Activated naive CD4-positive, alpha-beta T cell (primary cell): ENCODE measurements at places on chromosomes 7 and 10.
A peak's percentile ranks its signal among the peaks of the same experiment; 100 is the strongest.

DNA sequence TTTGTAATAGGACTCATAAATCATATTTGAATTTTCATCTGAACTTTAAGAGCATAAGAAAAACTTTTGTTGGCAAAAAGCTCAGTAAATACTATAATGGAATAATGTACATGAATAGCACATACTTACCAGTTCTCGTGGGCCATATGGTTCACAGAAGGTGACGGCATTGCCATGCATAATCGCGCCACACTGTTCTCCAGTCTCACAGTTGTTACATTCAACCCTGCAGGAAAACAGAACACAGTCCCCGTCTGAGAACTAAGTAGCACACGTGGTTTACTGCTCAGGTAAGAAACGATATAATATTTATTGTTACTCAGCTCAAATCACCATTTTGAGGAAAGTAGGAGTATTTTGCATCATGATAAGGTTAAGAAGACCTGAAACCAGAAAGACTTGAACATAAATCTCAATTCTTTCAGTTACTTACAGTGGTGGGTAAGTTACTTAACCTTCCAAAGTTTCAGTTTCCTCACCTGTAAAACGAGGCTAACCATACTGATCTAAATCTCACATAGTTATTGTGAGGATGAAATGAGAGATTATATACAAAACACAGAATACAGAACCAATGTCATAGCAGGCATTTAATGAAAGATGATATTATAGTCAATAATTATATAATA is 261.4 kb downstream of the RELN start:
- DNase-seq, result no peak

DNA sequence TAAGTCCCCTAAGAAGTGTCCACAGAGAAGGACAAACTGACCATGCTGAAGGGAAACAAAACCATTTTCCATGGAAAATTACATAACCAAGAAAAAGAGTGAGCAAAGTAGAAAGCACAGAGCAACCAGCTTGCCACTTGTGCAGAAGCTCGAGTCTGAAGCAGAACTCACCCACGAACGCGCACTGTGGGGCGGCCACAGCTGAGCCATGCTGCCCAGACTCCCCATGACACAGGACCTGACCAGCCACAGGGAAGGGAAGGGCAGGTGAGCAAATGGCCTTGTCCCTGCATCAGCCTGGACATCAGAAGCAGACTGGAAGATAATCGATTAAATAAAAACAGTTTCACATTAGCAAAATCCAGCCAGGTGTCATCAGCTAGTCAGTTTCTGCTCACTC is 95.7 kb downstream of the TCERG1L start:
- DNase-seq, result no peak

- no peak for DNase-seq
Observed at GRCh38 chr10:100637785-100638184, 102.0 kb downstream of the HIF1AN start.

DNA sequence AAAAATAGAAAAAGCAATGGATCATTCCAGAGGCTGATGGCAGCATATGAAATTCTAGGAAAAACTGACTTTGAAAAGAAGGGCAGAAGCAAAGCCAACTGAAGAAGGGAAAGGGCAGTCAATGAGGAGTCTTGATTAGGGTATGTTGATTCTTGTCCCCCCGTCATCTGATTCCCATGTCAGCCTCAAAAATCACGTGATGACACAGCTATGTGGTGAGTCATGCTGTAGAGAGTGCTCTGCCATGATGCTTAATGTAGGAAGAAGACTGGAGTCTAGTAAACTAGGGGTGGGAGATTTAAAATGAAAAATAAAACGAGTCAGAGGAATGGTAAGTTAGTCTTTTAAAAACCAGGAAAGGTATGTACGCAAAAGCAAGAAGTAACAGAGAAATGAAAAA is 3.9 kb upstream of the POU6F2 start:
- DNase-seq, result no peak

GRCh38 chr10:108771106-108771505 is 1152.2 kb downstream of the XPNPEP1 start:
- DNase-seq, result no peak

GRCh38 chr10:89588671-89589070 is 53.3 kb upstream of the SLC16A12 start:
- no peak for DNase-seq

GRCh38 chr7:25351761-25352160 is 123.5 kb upstream of the NPVF start:
- no peak for DNase-seq

GRCh38 chr10:29529146-29529545 is 105.6 kb downstream of the SVIL start:
- DNase-seq, result no peak

- DNase-seq, result no peak
Observed at GRCh38 chr10:13417459-13418126, 69.5 kb upstream of the SEPHS1 start.

DNA sequence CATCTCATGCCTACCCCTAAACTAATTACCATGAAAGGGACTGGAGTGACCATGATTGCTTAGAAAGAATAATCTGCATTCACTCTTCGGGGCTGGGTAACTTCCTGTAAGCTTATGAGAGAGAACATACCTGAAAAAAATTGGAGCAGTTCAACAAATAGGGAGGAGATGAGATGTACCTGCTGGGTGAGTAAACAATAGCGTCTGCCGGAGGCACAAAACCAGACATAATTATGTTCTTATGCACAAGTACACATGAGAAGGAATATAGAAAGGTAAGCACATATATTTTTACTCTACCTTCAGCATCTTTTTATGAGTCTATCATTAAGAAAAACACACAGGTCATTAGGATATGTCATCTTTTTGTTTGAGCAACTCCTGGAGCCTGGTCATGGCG is 224.6 kb upstream of the FERD3L start:
- no peak for DNase-seq

- DNase-seq, result no peak
Observed at GRCh38 chr7:90250601-90251303, 5.8 kb downstream of the CFAP69 start.

- DNase-seq, result no peak
Observed at GRCh38 chr7:26603631-26604030, 260.8 kb downstream of the SKAP2 start.

GRCh38 chr10:102616066-102616770 is 28.1 kb upstream of the TRIM8 start:
- DNase-seq, result no peak

DNA sequence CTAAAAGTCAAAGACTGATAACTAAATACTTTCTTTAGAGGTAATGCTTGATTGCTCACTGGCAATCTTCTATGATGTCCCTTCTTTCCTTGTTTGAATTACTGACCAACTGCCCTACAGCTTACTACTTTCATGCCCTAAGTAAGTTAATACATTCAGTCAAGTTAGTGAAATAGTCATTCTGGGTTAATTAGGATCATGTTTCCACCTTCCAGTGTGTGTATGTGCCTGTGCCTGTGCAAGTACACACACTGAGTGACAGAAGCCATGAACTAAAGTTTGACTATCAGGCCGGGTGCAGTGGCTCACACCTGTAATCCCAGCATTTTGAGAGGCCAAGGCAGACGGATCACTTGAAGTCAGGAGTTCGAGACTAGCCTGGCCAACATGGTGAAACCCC is 187.9 kb downstream of the CACNA2D1 start:
- DNase-seq, result no peak

DNA sequence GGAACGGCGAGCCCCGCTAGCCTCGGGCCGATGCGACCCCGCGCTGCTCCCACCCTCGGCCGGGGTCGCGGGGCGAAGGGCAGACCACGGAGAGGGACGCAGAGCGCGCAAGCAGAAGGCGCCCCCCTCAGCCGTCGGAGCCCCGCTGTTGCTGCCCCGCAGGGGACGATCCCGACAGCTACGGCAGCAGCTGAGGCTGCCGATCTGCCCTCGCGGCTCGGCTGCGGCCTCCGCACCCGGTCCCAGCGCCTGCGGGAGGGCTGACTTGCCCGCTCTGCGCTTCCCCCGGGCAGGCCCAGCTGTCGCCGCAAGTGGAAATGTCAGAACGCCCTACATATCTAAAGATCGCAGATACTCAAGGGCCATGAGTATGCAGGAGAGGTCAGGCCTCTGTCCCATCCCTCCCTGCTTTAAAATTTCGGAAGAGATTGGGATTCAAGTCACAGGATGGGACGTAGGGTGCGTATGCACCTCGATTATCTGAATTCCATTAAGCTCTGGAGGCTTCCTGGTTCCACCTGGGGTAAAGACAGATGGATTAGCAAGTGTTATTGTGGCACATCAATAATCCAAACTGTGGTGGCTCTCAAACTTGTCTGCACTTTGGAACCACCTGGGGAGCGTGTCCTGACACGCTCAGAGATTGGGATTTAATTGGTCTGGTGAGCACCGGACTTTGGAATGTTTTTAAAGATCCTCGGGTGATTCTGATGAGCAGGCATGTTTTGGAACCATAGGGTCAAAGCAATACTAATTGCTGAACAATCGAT is at the start of gene CRPPA:
TSS of gene CRPPA (minus strand) at position 206 of the 770 bp plus-strand sequence. CDS start 216 bp downstream, outside the sequence.
- peak; percentile 27 for DNase-seq

- DNase-seq, result no peak
Observed at GRCh38 chr10:71649631-71650030, 69.9 kb downstream of the C10orf105 start.

DNA sequence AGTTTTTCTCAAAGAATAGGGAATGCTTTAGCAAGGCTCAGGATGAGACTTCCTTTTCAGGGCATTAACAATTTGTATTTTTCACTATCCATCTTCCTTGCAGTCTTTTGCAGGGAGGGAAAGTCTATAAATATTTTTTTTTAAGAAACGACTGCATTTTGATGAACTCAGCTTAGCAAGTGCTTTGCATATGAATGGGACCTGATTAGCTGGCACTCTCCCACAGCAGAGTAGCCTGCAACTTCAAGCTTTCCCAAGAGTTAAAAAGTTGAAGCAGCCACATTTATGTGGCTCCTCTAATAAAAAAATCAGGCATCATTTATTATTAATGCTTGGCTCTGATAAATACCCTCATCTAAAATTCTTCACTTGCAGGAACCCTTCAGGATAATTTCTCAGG is 134.0 kb downstream of the GRID1 start:
- DNase-seq, result no peak

DNA sequence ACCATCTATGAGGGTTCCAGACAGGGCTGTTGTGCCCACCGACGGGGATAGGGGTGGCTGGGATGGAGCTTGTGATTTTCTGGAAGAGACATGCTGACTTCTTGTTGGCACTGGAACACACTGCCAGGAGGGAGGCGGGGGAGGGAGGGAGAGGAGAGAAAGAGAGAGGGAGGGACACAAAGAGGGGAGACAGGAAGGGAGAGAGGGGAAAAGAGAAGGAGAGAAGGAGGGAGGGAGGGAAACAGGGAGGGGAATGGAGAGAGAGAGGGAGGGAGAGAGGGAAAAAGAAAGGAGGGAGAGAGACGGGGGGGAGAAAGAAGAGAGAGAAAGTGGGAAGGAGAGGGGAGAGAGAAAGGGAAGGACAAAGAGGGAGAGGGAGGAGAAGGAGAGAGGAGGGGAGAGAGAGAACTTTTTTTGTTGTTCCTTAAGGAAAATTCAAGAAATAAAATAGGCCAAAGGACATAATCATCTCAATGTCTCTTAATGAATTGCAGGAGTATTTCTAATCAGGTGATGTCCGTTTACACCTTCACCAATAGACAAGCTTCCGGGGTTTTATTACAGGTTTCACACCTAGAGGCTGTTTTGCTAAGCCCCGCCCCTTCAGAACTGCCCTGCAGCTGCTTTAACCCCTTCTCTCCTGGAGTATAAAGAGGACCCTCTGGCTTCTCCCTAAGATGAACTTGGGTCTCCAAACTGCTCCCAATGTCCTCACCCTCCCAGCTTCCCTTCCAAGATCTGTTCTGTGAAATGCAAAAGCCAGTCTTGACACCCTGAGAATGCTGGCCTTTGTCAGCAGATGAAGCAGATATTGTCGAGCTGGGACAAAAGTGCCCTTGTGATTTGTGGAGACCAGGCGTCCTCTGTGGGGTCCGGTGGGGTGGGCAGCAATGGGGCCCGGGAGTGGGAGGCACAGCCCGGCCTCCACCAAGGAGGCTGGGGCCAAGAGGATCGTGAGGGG is 82.0 kb upstream of the GTF2IRD1 start:
- DNase-seq, result no peak

DNA sequence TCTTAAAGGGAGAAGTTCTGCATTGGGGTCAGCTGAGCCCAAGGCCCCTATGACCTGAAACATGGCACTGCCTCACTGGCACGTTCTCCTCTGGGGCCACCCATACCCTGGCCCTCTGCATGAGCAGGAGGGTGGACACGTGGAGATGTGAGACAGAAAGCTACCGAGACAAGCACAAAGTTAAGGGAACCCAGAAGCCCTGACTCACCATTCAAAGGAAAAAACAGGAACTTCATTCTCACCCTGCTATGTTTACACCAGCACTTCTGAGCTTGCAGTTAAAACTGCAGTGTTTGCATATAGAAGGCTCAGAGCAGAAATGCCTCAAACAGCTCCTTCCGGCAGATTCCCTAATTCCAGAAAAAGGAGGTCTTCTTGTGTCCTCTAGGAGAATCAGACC is 41.7 kb downstream of the DENND11 start:
- no peak for DNase-seq

DNA sequence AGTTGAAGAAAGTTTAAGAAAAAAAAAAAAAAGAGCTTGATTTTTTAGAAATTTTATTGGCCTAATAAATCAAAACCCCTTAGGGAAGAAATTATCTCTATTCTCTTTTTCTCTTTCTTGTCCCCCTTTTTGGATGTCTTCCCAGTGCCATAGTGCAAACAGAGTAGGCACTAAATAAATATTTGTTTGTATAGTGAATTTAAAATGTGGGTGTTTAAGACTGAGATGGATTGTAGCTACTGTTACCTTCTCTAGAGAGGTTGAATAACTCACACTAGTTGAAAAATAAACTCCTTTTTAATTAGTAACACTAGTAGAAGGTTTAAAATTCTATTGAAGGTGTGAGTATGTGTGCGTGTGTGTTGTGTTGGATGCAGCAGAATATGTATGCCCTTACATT is 783.8 kb downstream of the NXPH1 start:
- DNase-seq, result no peak

DNA sequence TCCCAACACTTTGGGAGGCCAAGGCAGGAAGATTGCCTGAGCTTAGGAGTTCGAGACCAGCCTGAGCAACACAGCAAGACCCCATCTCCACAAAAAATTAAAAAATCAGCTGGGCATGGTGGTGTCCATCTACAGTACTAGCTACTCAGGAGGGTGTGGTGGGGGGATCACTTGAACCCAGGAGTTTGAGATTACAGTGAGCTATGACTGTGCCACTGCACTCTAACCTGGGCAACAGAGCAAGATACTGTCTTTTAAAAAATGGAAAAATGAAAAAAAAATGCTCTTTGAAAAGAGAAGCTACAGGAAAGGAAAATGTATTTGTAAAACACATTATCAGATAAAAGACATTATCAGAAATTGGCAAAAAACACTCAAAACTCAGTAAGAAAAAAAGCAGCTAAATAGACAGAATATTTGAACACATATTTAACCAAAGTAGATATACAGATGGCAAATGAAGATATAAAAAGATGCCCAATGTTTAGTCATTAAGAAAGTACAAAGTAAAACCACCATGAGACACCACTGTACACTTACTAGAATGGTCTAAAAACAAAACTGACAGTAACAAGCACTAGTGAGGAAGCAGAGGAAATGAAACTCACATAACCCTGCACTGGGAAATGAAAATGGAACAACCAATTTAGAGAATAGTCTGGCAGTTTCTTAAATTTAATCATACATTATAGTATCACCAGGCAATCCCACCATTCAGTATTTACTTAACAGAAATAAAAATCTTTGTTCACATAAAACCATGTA is 40.5 kb downstream of the NRBF2 start:
- no peak for DNase-seq
